ENCODE measurements at places on chromosomes 6 and 20.

- DNase-seq: no peak
These were observed 207.1 kb downstream of the NFATC2 start for GRCh38 chr20:51335329-51335841.

DNA sequence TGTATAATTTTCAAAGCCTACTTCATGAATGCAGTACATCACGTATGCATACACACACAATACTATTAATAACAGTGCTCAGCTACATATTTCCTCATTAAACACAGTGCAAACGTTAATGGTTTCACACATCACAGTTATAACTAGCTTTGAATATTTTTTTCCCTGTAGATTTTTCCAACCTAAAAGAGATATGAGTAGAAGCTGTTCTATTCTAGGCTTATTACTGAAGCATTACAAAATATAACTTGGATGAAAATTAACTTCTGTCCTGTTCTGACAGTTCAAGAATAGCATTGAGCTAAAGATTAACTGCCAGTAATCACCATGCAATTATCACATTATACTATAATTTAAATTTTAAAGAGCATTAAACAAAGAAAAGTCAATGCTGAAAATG lies 6.2 kb downstream of the LMBRD1 start:
- no peak for DNase-seq

- no peak for DNase-seq
These were observed 155.2 kb upstream of the KHDRBS2 start for GRCh38 chr6:62441182-62441581.

- no peak for DNase-seq
These were observed 39.7 kb upstream of the ASIP start for GRCh38 chr20:34201531-34201930.

- no peak for DNase-seq
These were observed 9.0 kb downstream of the METTL24 start for GRCh38 chr6:110348961-110349690.

DNA sequence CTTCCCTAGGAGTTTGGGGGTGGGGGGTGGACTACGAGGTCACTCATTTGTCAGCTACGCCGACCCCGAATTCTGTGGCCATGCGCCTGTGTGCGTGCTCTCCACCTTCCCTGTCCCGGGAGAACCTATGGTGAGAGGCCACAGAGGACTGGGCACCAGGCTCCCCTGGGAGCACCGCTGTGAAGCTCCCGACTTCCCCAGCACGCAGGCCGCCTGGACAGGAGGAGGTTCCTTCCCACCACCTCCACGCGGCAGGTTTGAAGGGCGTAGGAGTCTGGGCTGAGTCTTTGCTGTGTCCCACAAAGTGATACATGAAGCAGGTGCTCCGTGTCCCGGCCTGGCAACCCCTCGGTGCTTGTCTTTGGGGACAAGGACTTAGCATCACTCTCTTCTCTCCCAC lies 107.2 kb downstream of the CDH4 start:
- no peak for DNase-seq

DNA sequence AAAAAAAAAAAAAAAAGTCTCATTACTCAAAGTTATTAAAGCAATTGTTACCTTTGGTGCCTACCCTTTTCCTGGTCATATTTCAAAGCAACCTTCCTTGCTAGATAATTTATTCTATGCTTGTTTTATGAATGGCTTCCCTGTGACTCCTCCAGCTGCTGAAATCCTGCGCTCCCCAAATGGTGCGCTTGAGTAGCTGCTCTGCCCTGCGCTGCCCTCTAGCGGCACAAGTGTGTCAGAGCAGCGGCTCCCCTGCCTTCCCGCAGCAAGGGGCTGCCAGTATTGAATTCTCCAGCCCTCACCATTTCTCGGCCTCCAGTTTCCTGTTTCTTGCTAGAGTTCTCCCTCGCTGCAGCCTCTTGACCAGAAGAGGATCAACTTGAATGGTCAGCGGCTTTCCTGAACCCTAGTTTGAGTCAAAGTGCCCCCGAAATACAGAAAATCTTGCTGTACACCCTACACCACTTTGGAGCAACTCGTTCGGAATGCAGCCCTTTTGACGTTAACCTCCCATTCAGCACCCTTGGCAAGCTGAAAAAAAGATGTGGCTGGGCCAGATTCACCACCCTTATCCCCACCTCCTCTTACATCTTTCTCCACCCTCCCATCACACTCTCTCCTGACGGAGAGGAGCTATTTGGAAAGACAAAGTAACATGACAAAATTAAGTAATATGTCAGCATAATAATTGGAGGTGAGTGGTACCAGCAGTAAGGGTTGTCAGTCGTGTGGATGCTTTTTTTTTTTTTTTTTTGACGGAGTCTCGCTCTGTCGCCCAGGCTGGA lies 60.4 kb upstream of the KLHL31 start:
- DNase-seq: peak; percentile 65

- DNase-seq: no peak
These were observed 13.8 kb downstream of the SYTL3 start for GRCh38 chr6:158663625-158664165.

GRCh38 chr6:89940225-89941027 lies 46.2 kb downstream of the GJA10 start:
- peak; percentile 35 for DNase-seq

- no peak for DNase-seq
These were observed 22.7 kb downstream of the OLIG3 start for GRCh38 chr6:137471497-137471896.

Measured in GDM1 (cell line).